ENCODE measurements at places on chromosomes 3 and 15. TPM values are rescaled to one million over a fixed set of nuclear protein-coding genes. Genes with fewer than 3 reads are reported as not detected.

- no peak for DNase-seq
Measured at GRCh38 chr3:123292321-123293310, 90.9 kb downstream of the SEC22A start.

DNA sequence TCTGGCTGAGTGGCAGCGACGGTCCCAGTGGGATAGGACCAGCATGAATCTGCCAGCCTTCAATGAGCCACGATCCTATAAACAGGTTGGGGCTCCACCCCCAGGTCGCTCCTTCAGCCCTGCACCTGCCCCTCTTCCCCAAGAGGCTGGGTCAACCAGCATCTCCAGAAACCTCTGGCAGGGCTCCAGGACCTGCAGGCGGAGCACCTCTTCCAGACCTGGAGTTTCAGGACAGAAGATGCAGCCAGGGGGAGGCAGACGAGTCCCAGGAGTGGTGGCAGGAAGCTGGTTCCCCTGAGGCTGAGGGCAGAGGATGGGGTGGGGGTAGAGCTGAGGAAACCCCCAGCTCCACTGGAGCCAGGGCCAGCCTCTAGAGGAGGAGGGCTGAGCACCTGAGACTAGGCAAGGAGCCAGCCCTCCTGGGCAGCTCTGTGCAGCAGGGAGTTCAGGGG, at the start of gene PLA2G4D:
Gene PLA2G4D, minus strand, starts transcription at position 51 of the 452 bp plus-strand sequence. CDS start 103 bp downstream, outside the sequence.
- no peak for DNase-seq

DNA sequence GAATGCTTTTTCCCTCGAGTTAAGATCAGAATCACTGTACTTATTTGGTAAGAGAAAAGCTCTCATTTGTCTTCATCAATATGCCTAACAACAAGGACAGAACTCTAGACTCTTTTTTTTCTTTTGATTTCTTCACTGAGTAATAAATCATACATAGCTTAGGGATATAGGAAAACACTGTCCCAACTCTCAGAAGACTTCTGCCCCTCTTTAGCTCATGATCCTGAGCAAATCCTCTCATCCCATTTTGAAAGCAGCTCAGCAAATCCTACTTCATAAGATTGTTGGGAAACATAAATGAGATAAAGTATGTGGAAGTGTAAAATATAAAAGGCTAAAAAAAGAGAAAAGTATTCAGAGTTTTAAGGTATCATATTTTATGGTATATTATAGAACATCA, 141.7 kb downstream of the ATP8B4 start:
- DNase-seq, result no peak

The SUCNR1 gene
- 1.6 TPM for total RNA-seq

DNA sequence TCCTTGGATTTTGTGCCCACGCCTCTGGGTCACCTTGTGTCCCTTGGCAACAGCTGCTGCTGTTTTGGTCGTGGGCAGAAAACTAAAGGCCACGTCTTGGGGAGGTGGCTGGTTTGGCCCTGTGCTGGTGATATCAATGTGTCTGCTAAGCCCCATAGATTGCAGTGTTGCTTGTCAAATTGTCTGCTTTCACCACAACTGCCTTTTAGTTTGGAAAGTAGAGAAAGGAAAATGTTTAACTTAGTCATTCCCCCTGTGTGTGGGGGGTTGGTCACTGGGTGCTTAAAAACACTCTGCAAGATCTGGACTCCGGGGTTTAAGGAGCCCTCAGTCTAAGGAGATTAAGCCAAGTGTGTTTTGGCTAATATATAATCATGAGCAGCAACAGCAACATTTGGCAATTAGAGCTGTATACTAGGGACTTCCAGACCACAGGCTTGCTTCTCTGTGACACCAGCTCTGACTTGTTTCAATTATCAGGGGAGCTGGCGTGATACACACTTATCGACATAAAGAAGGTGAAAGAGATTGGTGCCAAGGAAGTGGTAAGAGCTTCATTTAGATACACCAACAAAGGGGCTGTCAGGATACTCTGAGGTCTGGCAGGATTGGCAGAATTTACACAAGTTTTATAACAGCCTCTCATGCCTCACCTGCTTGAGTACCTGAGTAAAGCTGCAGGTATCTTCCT, 3.5 kb downstream of the SMAD3 start:
- DNase-seq, result peak; percentile 64

The SLC9C1 gene
- not detected for total RNA-seq

The ADPGK gene
- 86.4 TPM for total RNA-seq

GRCh38 chr3:187706971-187707370, 4.6 kb upstream of the RTP2 start:
- no peak for DNase-seq

The BFSP2 gene
- not detected for total RNA-seq

The MUC20 gene
- not detected for total RNA-seq

- no peak for DNase-seq
Measured at GRCh38 chr15:40562691-40563090, 2.2 kb downstream of the CCDC32 start.

DNA sequence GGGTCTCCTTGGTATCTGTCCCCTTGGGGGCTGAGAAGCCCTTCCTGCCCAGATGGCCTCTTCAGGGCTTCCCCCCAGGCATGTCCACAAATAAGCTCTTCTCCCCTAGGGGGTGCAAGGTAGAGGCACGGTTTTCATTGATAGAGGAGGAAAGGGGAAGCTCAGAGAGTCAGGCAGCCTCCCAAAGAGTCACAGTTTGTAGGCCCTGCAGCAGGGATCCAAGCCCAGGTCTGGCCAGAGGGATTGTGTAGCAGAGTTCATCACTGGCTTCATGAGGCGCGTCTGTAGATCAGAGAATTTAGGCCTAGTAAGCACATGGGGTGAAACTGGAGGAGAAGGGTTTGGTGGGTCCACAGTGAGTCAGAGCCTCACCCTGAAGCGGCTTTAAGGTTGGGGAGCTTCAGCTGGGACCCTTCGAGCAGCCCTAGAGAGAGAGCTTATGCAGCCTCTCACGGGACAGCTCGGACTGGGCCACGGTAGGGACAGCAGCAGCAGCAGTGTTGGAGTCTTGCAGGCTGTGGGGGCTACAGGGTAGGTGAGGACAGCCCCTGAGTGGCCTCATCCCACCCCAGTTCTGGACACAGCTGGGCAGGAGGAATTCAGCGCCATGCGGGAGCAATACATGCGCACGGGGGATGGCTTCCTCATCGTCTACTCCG, 37.5 kb upstream of the ESYT3 start:
- DNase-seq, result no peak

GRCh38 chr3:132008837-132009236, 26.0 kb downstream of the CPNE4 start:
- no peak for DNase-seq

- DNase-seq, result no peak
Measured at GRCh38 chr3:50625231-50626182, 8.6 kb downstream of the MAPKAPK3 start.

The LEKR1 gene
- total RNA-seq, result 1.6 TPM

The EIF2A gene
- total RNA-seq, result 227 TPM

The FBLN2 gene
- total RNA-seq, result 0.30 TPM

DNA sequence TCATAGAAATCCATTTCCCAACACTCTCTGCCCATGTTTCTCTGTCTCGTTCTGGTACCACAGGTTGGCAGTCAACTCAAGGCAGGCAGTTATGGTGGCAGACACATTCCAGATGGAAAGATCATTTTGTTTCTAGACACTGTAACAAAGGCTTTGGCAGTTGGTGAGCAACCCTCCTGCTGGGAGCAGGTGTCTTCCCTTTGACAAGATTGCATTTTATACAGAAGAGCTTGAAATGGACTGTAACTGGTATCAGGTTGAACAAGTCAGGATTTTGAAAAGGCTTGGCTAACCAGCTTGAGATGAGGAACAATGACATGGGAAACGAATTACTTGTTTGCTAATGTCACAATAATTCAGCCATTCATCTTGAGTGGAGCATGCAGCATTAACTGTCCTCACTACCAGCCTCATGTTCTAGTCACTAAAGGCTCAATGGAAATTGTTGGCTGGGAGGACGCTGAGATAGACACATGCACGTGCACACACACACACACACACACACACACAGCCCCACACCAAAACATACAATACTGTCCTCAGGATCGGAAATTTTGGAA, 170.0 kb downstream of the SEMA6D start:
- DNase-seq, result no peak

GRCh38 chr3:78804251-78805037, 963.4 kb downstream of the ROBO1 start:
- DNase-seq, result peak; percentile 42

DNA sequence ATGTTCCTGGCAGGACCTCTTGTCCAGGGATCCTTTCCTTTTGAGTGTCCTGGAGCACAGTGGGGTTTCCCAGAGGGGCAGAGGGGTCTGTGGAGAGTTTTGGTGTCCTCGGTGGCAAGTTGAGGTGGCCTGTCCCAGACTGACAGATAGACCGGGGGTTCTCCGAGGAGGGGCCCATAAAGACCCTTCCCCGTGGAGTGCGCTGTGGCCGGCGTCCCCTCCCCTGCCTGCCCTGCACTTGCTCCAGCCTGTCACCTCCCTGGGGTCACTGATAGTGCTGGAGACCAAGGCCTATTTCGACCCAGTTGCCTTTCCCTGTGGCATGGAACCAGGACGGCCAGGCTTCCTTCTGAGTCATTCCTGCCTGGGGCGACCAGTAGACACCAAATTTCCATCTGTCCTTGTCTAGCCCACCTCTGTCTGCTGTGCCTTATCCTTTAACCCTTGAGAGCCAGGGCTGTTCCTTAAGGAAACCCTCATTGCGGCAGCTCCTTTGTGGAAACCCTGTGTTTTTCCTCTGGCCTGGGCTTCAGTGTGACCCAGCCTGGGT, 2.9 kb downstream of the MUC4 start:
- peak; percentile 83 for DNase-seq

DNA sequence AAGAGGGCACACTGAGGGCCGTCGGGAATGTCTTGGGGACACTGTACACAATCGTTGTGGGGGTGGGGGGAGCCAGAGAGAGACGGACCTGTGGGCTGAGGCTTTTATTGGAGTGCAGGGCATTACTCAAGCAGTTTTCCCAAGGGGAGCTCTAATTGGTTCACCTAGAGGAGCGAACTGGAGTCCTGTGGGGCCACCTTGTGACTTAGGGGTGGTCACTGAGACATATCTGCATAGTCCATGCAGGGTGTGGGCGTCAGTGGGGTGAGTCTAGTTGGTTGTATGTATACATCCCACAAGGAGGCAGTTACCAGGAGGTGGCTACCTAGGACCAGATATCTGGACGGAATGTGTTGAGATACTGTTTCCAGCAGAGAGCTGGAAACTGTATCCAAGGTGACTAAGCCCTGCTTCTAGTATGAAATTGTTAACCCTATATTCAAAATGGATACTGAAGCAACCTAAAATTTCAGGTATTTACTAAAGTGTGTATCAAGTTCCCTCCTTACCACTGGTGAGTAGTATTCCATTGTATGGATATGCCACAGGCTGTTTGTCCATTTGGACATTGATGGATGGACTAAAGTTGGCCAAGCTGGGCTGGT, 2.6 kb upstream of the PIGZ start:
- peak; percentile 40 for DNase-seq

The FETUB gene
- not detected for total RNA-seq

DNA sequence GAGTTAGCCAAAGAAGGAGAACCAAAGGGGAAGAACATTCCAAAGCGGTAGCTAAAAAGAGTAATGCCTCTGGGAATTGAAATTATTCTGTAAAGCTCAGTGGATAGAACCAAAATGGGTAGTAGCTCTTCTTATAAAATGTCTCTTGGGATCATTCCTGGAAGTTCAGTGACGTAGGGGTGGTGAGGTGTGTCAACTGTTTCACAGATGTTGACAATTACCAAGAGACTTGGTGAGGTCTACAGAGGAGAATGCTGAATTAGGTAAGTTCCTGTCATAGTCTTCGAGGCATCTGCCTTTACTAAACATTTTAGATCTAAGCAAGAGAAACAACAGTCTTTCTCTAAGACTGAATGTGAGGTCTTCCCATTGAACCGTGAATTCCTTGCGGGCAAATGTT, 67.8 kb downstream of the TPRG1 start:
- DNase-seq, result no peak

DNA sequence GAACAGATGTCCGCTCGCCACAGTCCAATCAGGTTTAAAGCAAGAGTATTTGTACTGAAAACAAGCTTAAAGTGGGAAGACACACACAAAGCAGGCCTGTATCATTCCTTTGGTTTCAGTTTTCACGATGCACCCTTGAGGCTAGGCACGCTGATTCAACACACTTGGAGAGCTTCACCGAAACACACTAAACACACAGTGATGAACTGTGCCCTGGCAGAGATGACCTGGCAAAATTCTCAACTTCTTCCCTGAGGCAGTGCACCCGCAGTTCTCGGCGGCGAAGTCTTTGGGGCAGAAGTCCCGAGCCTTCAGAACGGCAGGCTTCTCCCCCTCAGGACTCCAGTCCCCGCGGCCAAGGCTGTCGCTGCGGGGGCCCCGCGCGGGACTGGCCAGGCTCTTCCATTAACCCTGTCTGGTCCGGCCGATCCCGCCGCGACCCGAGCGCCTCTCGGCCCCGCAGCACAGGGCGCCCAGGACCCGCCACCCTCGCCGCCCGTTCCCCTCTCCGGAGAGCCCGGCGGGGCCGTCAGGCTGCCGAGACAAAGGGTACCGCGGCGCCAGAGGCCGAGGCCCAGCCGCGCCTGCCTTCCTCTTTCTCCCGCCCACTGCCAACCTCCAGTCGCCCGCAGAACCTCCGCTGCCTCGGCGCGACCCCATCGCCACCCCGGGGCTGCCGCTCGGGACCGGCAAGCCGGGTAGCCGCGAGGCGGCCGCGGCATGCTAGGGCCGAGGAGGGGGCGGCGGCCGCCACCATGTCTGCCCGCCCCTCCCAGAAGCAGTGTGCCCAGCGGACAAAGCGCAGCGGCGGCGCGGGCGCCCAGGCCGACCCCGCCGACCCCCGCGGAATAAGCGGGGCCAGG, 792 bp downstream of the GABPB1 start:
- DNase-seq, result peak; percentile 91

GRCh38 chr15:33148129-33148751, 46.3 kb downstream of the FMN1 start:
- no peak for DNase-seq

DNA sequence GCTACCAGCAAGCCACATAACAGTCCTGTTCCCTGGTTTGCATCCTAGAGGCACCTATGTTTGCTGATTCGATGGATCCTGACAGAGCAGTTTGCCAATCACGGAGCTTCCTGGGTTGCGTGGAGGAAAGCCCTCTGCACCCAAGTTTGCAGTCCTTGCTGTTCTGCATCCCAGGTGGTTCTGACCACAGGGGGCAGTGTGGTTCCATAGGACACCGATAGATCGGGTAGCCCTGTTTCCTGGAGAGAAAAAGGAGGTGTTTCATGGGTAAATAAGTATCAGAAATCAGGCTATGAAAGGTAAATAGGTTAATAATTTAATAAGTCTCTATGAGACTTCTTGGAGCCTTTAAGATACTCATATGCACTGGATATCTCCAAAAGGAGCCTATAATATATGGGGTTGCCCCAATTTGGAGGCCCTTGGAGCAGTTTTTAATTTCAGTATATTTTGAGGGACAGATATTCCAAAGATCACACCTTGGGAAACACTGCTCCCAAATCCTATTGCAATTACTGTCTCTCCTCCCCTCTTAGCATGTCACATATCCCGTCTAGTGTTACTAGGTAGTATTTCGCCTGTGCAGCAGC, 194.6 kb upstream of the TPM1 start:
- DNase-seq, result peak; percentile 66

DNA sequence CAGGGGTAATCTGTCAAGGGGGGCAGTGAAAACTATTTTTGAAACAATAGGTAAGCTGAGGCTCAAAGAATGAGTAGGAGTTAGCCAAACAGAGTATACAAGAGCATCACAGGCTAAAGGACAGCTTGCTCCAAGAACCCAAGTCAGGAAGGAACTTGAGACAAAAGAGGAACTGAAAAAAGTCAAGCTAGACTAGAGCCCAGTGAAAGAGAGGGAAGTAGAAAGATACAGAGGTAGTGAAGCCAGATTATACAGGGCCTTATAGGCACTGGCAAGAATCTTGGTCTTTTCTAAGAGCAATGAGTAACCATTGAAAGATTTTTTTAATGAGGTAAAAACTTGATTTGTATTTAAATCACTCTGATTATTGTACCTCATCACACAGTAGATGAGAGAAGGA, 69.9 kb downstream of the FILIP1L start:
- peak; percentile 28 for DNase-seq

The SEMA3B gene
- 22.5 TPM for total RNA-seq
